Parietal lobe (tissue), 2 donors: ENCODE measurements at places on chromosomes 3 and 15. TPM values are rescaled to one million over a fixed set of nuclear protein-coding genes. Genes with fewer than 3 reads are reported as not detected.

Gene SERINC4
- total RNA-seq, result not detected

Gene TNFAIP8L3
- 0.94 TPM for total RNA-seq

Gene SCN11A
- total RNA-seq, result 0.63 TPM

Gene PRR23A
- not detected for total RNA-seq

Gene GRK7
- 0.31 TPM for total RNA-seq

Gene EIF4G1
- 118 TPM for total RNA-seq

Gene FOXL2NB
- 0.94 TPM for total RNA-seq

Gene STAB1
- 11.9 TPM for total RNA-seq

Gene MME
- total RNA-seq, result 5.9 TPM

Gene CHP1
- 33.5 TPM for total RNA-seq

Gene FETUB
- total RNA-seq, result not detected

Gene WDR72
- total RNA-seq, result 0.31 TPM

Gene PSMD2
- total RNA-seq, result 260 TPM

Gene CNTN6
- total RNA-seq, result 13.8 TPM

Gene DNAH12
- total RNA-seq, result 1.6 TPM

Gene SNX22
- total RNA-seq, result 9.7 TPM

Gene TTC23
- total RNA-seq, result 10.0 TPM

Gene SCAMP2
- 13.1 TPM for total RNA-seq

Gene EFCAB12
- 0.94 TPM for total RNA-seq

Gene CACNA2D3
- total RNA-seq, result 16.6 TPM

Gene THSD4
- total RNA-seq, result 0.94 TPM

Gene CHRNA3
- 0.31 TPM for total RNA-seq

Gene TUSC7
- total RNA-seq, result not detected

Gene RETNLB
- total RNA-seq, result not detected

Gene HTR3E
- total RNA-seq, result not detected

Gene SLC51B
- not detected for total RNA-seq

Gene EFCC1
- 0.94 TPM for total RNA-seq

Gene CSPG4
- 6.6 TPM for total RNA-seq

Gene ADGRG7
- total RNA-seq, result not detected

Gene ITIH3
- not detected for total RNA-seq

Gene LYZL4
- not detected for total RNA-seq
